NCI-H460 (cell line): ENCODE measurements at places on chromosomes 2 and 18. TPM values are rescaled to one million over a fixed set of nuclear protein-coding genes. Genes with fewer than 3 reads are reported as not detected.

DNA sequence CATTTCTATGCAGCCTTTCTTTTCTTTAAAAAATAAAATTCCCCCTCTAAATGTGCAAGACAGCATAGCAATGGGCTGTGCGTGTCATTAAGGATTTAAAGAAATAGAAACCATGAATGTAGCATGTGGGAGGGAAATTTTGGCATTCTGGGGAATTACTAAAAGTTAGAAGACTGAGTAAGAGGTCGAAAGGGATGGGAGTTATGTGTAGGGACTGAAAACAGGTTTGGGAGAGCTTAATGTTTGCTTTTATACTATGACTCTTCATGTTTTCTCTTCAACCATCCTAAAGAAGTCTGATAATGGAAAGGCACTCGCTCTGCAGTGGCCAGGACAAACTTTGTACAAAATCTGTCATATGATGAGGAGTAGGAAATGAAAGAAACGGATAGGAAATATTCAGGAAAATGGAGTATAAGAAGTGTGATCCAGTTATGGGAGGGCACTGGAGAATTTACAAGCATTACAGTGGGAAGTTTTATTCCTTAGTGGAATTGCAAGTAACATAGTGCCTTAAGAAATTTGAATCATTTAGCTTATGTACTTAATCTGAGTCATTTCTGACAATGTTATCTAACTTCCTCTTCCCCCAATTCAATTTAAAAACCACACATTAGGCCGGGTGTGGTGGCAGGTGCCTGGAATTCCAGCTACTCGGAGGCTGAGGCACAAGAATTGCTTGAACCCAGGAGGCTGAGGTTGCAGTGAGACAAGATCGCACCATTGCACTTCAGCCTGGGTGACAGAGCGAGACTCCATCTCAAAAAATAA, 20.6 kb downstream of the TMEM87B start:
- DNase-seq, result no peak

DNA sequence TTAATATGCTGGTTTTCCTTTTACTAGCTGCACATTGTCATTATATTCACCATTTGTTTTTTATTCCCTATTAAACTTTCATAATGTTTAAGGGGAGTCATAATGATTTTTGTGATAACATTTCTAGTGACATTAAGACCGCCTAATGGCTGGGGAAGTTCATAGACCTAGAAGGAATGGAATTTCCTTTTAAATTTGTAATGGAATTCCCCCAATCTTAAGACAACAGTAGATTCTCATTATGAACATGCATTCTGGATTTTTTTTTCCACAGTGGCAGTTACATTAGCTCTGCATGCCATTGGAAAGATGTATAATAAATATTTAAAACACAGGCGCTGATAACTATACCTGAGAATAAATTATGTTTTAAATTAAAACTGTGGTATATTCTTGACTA, 8.4 kb downstream of the YPEL5 start:
- DNase-seq, result no peak

Gene FEV
- total RNA-seq, result not detected in 2 replicates

GRCh38 chr2:177998006-177998405, 74.6 kb downstream of the PDE11A start:
- no peak for DNase-seq

- no peak for DNase-seq
These were observed 25.0 kb downstream of the WIPF1 start for GRCh38 chr2:174572556-174572955.

DNA sequence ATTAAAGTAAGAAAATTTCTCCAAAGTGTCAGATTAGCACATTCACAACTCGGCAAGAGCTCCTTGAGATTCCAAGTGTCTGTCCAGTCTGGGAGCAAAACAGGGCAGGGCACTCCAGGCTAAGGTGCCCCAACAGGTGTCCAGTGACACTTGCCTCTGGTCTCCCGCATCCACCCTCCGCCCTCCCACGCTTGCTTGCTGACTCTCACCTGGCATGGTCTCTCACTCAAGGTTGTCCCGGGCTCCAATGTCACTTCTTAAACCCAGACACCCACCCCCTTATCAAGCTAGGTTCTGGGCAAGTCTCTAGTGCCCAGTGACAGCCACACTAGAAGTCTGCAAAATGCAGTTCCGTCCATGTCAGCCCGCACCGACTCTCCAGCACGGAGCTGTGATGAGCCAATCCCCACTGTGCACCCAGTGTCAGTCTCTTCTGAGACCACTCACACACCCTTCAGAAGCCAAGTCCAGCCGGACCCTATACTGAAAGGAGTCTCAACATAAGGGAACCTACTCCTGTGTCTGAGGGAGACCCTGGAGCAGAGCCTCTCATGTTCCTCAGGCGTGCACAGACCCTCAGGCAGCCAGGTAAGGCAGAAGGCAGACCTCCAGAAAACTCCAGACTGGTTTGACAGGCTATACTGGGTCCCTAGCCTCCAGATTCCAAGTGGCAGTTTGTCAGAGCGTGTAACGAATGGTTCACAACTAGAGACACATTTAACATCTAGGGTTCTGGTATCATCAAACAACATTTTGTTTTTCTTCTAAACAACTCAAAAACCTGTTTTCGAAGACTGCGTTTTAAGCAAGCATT, 45.6 kb downstream of the HDLBP start:
- no peak for DNase-seq

DNA sequence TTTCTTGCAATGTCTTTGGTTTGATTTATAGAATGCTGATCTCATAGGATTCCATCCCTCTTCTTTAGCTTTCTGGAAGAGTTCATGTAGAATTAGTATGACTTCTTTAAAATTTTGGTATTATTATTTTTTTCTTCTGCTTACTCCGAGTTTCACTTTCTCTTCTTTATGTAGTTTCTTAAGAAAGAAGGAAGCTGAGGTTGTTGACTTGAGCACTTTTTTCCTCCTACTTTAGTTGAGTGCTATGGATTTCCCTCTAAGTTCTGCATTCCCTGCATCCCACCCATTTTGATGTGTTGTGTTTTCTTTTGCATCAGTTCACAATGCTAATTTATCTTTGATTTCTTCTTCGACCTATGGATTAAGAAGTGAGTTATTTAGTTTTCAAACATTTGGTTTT, 78.9 kb upstream of the SPRED2 start:
- DNase-seq, result no peak

GRCh38 chr2:236762628-236763027, 193.0 kb downstream of the ACKR3 start:
- no peak for DNase-seq

Gene CCDC85A
- total RNA-seq, result 0.09 and 0.12 TPM in 2 replicates

GRCh38 chr2:148560496-148560895, 84.1 kb upstream of the EPC2 start:
- DNase-seq, result no peak

Gene ALKAL2
- not detected in 2 replicates for total RNA-seq

Gene CFAP53
- total RNA-seq, result 0.35 and 0.84 TPM in 2 replicates

GRCh38 chr2:235027558-235028214, 75.9 kb downstream of the SH3BP4 start:
- DNase-seq, result peak; percentile 89

DNA sequence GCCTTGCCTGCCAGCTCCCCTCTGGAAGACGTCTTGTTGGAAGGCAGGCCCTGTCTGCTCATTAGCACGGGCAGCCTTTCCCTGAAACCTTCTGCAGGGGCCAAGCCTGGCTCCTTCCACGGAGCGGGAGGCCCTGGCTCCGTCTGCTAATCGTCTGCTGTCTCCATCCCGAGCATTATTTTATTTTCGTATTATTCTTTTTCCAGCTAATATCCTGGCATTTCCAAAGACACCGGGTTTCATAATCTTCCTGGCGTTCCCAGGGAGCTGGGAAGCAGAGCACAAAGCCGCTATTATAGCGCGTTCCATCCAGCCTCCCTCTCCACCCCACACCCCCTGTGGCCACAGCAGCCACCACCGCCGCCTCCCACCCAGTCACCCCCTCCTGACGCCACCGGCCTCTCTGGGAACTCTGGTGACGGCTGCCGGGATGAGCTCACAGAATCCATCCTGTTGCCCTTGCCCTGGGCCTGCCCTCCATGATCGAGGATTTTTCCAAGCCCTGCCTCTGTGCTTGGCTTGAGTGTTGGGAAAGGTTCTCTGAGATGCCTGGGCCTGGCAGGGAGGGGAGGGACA, 125.5 kb downstream of the DYSF start:
- no peak for DNase-seq

Gene CFAP65
- total RNA-seq, result not detected in 2 replicates

GRCh38 chr2:84187258-84187657, 271.8 kb downstream of the SUCLG1 start:
- DNase-seq, result no peak

DNA sequence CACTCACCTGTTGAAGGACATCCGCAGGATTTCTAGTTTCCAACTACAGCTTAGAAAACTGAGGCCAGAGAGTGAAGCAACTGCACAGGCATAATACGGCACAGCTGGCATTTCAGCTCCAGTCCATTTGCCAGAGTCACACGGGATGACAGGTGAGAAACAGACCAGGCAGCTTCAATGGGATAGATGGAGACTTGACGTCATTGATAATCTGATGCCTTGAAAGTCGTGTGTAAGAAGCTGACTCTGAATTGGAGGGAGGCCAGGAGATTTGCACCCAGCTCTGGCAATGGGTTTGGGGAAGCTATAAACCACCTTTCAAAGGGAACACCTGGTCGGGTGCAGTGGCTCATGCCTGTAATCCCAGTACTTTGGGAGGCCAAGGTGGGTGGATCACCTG, 12.4 kb upstream of the DNMT3A start:
- DNase-seq, result no peak

DNA sequence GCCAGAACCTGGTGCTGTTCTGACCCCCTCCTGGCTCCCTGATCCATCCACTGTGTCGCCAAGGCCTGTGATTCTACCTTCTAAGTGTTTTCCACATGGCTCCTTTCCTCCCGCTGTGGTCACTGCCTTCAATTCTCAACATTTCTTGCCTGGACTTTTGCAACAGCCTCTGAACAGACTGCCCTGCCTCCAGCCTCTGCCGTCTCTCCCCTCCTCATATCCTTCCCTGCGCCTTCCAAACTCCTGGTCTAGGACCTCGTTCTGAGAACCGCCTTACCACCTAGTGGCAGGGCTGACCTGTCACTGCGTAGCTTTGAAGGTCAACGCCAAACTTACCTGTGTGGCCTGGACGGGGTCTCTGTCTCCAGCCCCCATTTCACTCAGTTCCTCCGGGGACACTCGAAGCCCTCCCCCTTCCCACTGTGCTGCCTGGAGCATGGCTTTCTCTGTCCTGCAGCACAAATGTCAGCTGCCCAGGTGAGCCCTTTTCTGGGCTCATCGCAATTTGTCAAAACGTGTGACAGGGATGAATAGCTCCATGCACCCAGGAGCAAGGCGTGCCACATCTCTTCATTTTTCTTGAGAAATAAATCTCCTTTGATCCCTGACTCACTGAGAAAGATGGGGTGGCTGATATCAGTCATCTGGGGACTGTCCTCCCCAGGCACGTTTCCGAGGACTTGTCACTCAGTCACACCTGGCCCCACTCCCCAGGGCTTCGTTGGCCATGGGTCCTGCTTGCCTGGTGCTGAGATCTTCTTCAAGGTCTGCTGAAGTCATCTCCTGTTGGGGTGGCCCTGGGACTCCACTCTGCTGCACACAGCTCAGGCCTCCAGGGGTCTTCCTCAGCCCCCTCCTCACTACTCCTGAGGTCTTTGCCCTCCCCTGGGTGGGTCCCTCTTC, 46.7 kb downstream of the LDLRAD4 start:
- no peak for DNase-seq

DNA sequence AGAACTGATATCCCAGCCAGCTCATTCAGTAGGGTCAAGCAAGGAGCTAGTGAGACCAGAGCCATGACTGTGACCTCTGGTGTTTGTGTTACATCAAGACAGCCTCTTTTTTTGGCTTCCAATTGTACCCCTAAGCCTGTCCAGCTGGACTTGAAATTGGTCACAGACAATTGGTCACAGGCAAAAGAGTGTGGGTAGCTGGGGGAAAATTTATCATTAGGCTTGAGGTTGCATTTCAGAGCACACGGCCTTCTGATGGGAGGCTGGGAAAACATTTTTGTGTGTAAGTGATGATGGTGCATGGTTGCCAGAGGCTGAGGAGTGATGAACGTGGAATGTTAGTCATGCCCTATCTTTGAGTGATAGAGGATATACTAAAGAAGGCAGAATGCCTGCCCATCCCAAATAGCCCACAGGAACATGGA, 285.1 kb upstream of the SLC14A2 start:
- DNase-seq, result no peak

DNA sequence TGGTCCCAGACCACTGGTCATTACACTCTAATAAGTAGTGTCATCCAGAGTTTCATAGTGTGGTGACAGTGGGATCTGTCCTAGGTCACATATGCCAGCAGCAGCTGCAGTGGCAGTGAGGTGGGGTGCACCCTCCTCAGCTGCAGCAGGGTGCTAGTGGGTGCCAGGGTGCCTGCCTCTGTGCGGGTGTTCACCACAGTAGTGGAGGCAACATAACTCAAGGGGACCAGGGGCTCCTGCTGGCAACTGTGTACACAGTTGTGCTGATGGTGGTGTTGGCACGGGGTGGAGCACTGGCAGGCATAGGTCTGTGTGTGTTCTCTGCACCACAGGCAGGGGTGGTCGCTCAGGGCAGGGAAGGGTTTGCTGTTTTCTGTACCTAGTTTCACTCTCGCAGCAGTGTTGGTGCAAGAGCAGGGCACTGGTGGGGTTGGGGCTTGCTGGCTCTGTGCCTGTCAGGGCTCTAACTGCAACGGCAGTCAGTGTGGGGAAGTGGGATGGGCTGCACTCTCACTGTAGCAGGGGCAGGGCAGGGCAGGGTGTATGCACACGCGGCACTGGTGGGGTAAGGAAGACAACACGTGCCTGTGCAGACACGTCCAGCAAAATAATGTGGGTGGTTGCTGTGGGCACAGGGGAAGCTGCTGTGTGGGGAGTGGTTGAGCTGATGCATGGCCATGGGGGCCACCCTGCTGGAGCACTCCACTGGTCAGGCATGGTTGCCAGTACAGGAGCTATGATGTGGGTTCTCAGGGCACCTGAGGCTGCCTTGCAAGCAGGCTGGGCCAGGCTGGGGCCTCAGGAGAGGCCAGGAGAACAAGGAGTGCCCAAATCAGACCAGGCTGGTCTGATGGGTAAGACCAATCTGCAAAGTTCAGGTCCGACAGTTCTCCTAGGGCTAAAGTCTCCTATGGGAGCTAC, 226.6 kb downstream of the MEIS1 start:
- no peak for DNase-seq

Gene PROC
- 0.15 TPM in 1 of 2 replicates, not detected in the other for total RNA-seq

Gene CDH19
- total RNA-seq, result 60.2 and 67.4 TPM in 2 replicates

Gene OTOS
- not detected in 2 replicates for total RNA-seq

Gene HOXD12
- 0.20 TPM in 1 of 2 replicates, not detected in the other for total RNA-seq

Gene PHOSPHO2
- total RNA-seq, result 3.8 and 5.5 TPM in 2 replicates

DNA sequence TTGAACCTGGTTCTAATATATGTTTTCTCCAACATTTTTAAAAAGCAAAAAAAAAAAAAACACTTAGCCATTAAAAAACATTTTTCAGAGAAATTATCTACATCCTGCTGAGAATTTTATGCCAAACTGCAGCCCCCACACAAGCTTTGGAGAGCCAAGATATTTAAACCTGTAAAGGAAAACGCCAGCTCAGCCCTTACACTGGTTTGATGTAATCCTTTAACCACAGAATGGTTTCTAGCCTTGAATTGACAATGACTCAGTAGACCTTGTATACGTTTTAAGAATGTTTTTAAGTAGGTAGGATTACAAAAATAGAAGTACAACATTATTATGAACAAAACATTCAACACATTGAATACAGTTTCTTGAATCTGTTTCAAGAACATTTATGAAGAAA, 113.6 kb downstream of the BABAM2 start:
- DNase-seq, result no peak

Gene MFSD2B
- total RNA-seq, result 0.17 and 0.63 TPM in 2 replicates

- DNase-seq, result no peak
These were observed 69.0 kb downstream of the CTAGE1 start for GRCh38 chr18:22348521-22349316.
